Gastroesophageal sphincter (tissue), 4 donors: ENCODE measurements at places on chromosomes 3 and 15. TPM values are rescaled to one million over a fixed set of nuclear protein-coding genes. Genes with fewer than 3 reads are reported as not detected.

The HYAL3 gene
- total RNA-seq: 3.4 TPM

The CNTN6 gene
- 0.54 TPM for total RNA-seq

- ATAC-seq: no peak
These were observed 165.2 kb downstream of the ISL2 start for GRCh38 chr15:76501726-76502125.

GRCh38 chr15:23648920-23649515 is 1.4 kb upstream of the MAGEL2 start:
- ATAC-seq: no peak

GRCh38 chr15:65423150-65423975 is 616 bp upstream of the IGDCC4 start:
- ATAC-seq: no peak
